NCI-H1694 (cell line): ENCODE measurements at places on chromosomes 5 and 9.

DNA sequence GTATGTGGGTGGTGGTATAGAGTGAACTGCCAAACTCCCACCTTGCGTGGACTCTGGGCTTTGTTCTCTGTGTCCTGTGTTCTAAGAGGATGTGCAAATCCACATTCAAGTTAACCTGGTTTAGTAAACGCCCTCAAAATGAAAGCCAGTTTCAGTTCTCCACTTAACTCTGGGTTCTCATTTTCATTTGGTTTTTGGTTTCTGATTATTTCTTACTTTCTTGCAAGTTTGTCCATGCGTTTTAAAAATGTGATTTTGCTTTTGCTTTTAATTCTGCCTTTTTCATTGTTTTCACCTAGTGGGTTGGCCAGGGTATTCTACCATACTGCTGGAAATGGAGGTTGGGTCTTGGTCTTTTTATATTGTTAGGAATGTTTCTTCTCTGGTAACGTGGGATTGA lies 38.2 kb downstream of the GALNT10 start:
- no peak for DNase-seq

- DNase-seq = no peak
Measured at GRCh38 chr9:70260007-70260443, 1.2 kb downstream of the SMC5 start.

GRCh38 chr5:115941051-115941675 lies 21.1 kb upstream of the LVRN start:
- DNase-seq = no peak

- no peak for DNase-seq
Measured at GRCh38 chr5:143714629-143715028, 97.3 kb upstream of the HMHB1 start.

DNA sequence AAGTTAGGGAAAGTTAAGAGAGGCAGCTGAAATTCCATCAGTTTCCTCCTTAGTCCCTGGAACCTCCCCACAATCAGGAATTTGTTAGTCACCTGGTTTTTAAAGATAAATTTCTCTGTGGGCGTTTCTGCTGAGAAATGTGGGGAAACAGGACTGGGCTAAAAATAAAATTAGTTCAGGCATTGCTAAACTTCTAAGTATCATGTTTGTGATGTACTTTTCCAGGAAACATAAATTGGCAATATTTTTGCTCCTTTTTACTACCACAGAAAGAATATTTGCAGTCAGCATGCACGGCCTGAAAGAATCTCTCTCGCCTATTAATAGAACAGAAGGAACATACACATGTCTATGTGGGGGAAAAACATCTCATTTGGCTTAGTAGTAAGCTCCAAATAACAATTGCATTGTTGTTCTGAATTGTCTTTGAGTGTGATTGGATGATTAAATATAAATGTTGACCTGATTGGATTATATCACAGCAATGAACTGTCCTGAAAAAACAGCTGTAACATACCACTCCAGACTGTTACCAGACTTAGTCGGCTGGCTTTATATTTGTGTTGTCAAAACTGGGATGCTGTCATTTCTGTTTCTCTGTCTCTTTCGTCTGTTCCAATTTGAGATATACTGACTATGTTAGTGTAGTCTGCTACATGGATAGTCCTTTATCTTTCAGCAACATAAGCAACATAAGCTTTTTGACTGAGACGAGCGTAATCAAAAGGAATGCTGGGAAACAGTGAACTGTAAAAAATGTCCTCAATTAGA lies 12.9 kb downstream of the TJP2 start:
- no peak for DNase-seq

DNA sequence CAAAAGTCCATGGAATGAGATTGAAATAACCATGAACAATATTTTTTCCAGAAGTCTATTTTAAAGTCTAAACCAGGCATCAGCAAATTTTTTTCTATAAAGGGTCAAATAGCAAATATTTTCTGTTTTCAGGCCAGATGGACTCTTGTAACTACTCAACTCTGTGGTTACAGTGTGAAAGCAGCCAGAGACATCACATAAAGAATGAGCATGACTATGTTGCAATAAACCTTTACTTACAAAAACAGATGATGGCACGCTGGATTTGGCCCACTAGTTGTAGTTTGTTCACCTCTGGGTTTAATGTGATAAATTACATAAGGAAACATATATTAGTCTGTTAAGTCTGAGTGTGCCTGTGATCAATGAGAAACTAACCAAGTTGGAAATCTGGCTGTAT lies 319.2 kb downstream of the TRPM3 start:
- no peak for DNase-seq
